Caco-2 (cell line): ENCODE measurements at places on chromosomes 3 and 15. TPM values are rescaled to one million over a fixed set of nuclear protein-coding genes. Genes with fewer than 3 reads are reported as not detected.

The TXNRD3 gene
- 11.1 and 11.4 TPM in 2 replicates for total RNA-seq

The ZMYND10 gene
- 0.23 and 0.29 TPM in 2 replicates for total RNA-seq

The GRM2 gene
- total RNA-seq: 0.14 TPM in 2 replicates

The DCBLD2 gene
- 53.0 and 58.5 TPM in 2 replicates for total RNA-seq

The CPN2 gene
- not detected in 2 replicates for total RNA-seq

The ATR gene
- total RNA-seq: 17.2 and 17.5 TPM in 2 replicates

The SERPINI2 gene
- total RNA-seq: not detected in 2 replicates

The CACNA2D2 gene
- total RNA-seq: 0.25 and 0.35 TPM in 2 replicates

The CCR9 gene
- total RNA-seq: not detected in 2 replicates

The XCR1 gene
- total RNA-seq: not detected in 2 replicates

The FOXB1 gene
- not detected in 2 replicates for total RNA-seq

The MYO5C gene
- total RNA-seq: 29.2 and 33.5 TPM in 2 replicates

The MYNN gene
- total RNA-seq: 9.8 and 10.6 TPM in 2 replicates

The IL20RB gene
- 5.5 and 6.9 TPM in 2 replicates for total RNA-seq

The CLDN16 gene
- 0.27 and 0.30 TPM in 2 replicates for total RNA-seq

The LRTM1 gene
- total RNA-seq: not detected in 2 replicates

The RHO gene
- total RNA-seq: not detected in 2 replicates

The MEF2A gene
- total RNA-seq: 19.5 and 19.6 TPM in 2 replicates

The SYNM gene
- total RNA-seq: 6.0 and 6.1 TPM in 2 replicates

The ACOX2 gene
- total RNA-seq: 9.1 and 9.5 TPM in 2 replicates
